ENCODE measurements at places on chromosomes 2 and 18.

DNA sequence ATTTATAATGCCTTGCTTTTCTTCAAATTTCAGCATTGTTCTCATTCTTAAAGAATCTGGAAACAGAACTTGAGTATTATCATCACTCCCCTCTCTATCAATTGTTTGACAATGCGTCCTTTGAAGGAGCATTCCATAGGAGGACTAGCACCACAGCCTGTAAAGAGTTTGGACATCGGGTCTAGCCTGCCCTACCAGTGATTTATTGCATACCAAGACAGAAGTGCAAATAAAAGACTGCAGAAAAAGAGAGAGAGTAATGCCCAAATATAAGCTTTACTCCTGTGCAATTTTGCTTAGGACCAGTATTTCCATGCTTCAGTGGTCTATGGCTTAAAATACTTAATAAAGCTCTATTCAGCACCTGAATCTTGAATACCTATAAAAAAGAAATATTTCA is 55.4 kb upstream of the MAP2 start:
- DNase-seq: no peak

DNA sequence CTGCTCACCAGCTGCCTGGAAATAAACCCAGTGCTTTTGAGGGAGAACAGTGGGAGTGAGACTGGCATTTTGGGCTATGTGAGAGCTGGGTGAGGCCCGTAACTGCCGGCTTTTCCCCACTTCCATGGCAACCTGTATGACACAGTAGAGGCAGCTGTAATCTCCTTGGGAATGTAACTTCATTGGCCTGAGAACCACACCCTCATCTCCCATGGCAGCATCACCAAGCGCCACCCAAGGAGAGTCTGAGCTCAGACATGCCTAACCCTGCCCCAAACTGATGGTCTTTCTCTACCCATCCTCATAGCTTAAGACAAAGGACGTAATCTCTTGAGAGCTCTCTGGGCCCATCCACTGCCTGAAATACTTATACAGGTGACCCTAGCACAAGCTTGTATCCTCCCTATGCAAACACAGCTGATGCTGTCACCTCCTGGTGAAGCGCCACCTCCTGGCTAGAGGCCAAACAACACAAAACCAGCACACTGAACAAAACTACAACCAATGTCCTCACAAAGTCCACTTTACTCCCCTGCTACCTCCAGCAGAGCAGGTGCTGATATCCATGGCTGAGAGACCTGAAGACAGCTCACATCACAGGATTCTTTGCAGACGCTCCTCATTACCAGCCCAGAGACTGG is 763.4 kb upstream of the NRXN1 start:
- DNase-seq: no peak

DNA sequence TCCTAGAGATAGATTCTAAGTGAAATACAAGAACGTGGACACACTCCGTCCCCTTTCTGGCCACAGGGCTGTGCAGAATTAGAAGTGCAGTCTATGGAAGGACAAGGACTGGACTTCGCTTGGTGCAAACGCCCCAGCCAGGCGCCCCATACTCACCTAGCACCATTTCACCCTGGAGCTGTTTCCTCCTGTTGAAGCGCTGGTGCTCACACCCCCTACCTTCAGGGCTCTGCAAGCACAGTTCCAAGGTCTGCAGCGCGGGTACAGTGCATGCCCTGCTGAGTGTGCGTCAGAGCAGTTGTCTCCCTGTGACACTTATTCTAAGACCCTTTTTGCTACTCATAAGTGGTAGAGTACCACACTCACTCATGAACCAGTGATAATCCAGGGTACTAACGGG is 3.0 kb downstream of the HPCAL1 start:
- no peak for DNase-seq

- peak; percentile 57 for DNase-seq
These were observed 7.7 kb upstream of the SP140L start for GRCh38 chr2:230319211-230319862.

DNA sequence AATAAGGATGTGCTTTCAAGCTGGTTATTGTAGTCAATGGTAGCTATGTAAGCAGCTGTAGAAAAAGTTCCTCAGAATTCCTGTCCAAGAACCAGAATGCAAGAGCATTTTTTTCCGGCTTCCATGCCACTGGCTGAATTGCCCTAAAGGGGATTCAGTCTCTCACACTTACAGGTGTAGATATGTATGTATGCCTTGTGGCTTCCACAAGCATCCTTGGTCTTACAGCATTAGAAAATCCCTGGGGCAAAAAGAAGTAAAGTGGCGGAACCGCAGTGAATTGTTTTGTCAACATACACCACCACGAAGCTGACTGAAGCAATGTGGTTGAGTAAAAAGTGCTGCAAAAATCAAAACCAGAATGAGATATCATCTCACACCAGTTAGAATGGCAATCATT is 54.6 kb downstream of the FANCL start:
- DNase-seq: no peak

DNA sequence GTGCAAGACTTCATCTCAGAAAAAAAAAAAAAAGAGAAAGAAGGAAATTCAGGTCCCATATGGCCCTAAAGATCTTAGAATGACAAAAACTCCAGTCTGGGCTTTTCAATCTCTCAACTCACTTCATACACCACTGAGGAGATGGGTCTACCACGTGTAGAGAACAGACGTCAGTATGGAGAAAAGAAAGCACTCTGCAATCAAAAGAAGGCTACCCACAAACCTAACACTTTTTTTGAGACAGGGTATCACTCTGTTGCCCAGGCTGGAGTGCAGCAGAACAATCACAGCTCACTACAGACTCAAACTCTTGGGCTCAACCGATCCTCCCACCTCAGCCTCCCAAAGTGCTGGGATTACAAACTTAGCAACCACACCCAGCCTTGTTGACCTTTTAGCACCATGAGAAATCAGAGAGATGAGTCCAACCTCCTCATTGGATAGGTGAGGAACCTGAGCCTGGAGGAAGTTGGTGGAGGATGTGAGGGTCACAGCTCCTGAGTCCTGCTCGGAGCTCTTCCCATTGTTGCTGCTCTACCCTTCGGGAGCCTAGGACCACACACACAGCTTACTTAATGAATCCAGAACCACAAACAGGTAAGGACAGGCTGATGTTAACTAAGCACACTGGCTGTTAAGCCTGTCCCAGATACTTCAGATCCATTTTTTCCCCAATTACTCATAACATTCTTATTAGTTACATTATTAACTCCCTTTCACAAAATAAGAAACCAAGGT is 23.7 kb downstream of the TBC1D8 start:
- no peak for DNase-seq

DNA sequence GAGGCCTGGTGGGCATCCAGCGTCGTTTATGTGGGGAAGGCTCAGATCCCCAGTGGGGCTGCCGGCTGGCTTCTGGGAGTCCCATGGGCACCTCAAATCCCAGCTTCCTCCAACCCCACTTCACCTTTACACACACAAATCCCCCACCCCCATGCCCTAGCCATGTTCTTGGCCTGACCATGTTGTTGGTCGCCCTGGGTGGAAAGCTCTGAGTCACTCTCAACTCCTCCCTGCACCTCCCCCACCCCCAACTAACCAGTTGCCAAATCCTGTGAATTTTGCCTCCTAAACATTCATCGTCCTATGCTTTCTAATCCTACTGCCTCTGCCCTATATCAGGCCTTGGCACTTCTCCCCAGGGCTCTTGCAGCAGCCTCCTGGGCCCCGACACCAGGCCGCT is 6.4 kb downstream of the TNS1 start:
- DNase-seq: no peak
